ENCODE measurements at places on chromosomes 16 and 17.

GRCh38 chr17:41657936-41658335 lies 30.7 kb upstream of the EIF1 start:
- no peak for DNase-seq

GRCh38 chr16:4409081-4409932 lies 7.1 kb downstream of the CORO7 start:
- peak; percentile 46 for DNase-seq

DNA sequence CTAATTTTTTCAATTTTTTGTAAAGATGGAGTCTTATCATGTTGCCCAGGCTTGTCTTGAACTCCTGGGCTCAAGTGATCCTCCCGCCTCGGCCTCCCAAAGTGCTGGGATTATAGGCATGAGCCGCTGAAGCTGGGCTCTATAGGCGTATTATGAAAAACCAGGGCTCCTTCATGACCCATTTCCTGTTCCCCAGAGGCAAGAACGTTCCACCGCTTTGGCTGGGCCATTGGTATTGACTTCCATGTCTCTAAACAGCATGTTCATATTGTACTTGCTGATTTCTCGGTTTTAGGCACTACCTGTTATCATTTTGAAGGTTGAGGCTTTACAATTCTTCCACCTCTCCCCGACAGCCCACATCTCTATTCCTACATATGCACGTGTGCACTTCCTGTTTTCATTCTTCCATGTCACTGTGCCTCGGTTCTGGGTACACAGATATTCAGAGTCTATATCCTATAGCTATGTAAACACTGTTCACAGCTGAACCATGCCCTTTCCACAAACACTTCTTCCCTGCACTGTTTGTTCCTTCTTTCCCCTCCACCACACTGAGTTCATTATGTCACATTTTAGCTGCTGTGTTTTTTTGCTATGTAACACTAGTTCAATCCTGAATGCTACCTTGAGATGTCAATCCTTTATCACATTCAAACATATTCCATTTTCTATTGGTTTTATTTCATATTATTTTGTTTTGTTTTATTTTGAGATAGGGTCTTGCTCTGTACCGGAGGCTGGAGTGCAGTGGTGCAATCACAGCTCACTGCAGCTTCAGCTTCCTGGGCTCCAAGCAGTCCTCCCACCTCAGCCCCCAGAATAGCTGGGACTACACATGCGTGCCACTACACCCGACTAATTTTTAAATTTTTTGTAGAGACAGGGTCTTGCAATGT lies 16.8 kb upstream of the MAPK3 start:
- no peak for DNase-seq

DNA sequence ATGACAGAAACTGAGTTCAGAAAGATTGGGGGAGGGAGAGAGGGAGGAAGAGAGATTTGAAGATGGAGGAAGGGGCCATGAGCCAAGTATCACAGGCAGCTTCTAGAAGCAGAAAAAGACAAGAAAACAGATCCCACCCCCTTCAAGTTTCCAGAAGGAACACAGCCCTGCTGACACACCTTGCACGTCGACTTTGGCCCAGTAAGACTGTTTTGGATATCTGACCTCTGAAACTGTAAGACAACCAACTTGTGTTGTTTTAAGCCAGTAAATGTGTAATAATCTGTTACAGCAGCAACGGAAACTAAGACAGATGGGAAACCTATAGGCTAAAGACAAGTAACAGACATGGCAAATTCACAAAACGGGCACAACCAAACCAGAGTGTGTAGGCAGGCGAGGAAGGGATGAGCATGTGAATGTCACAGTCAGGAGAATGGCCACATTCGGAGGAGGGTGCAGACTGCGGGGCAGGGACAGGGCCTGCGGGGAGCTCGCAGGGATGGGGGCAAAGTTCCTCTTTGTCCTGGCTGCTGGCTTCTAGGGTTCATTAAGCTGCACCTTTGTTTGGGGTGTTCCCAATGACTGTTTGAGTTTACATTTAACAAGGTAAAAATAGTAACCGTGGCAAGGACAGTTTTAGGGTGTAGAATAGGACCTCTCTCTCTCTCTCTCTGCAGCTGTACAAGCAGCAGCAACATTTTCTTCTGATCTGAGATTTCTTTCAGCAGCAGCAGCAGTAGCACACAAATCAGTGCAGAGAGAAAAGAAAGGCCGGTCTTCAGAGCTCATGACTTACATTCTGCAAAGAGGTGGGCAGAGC lies 18.3 kb upstream of the ATP2C2 start:
- no peak for DNase-seq

DNA sequence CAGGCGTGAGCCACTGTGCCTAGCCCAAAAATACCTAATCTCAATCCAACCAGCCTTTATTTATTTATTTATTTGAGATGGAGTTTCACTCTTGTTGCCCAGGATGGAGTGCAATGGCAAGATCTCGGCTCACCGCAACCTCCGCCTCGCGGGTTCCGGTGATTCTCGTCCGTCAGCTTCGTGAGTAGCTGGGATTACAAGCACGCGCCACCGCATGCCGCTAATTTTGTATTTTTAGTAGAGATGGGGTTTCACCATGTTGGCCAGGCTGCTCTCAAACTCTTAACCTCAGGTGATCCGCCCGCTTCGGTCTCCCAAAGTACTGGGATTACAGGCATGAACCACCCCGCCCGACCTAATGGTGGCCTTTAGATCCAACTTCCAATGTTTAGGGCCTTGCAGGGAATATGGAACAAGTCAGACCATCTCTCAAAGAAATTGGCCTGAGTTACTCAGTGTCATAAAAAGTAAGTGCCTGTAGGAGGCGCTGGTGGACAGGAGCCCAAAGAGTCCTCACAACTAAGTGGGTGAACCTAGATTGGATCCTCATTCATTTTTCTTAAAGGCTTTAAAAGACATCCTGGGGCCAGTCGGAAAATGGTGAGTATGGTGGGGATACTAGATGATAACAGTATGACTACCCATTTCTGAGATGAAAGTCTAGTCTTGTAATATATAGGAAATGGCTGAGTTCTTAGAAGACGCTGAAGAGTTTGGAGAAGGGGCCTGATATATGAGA lies 4.6 kb downstream of the ZSCAN10 start:
- DNase-seq, result no peak

DNA sequence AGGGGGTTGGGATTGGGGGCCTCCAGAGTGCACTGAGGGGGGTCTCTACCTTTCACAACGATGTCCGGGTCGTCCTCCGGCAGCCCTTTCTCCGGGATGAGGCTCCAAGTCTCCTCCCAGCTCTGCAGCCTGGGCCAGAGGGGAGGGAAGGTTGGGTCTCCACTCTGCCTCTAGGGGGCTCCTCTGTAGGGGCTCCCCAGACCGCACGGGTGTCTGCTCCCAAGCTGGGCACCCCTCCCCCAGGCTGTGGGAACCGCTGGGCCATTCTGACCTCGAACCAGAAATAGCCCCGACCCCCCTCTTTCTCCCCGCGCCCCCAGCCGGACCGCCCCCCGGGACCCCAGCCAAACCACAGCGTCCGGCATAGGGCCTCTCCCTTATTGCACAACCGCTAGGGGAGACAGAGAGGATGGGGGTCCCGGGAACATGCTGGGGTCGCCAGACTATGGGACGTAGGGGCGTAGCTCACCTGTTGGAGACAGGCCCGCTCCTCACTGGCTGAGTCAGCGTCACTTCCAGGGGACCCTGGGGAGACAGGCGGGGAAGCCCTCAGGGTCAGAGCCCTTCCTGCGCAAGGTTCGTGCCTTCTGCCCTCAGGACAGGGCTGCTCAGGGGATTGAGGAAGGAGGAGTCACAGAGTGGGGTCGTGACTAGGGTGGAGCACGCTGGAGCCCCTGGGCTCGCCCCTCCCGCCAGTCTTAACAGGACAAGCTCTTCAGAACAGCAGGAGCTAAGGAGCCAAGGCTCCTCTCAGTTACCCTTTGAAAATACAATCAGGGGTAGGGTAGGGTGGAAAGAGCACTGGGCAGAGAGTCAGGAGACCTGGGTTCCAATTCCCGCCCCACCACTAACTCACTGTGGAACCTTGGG lies 2.7 kb downstream of the PLEKHH3 start:
- no peak for DNase-seq

DNA sequence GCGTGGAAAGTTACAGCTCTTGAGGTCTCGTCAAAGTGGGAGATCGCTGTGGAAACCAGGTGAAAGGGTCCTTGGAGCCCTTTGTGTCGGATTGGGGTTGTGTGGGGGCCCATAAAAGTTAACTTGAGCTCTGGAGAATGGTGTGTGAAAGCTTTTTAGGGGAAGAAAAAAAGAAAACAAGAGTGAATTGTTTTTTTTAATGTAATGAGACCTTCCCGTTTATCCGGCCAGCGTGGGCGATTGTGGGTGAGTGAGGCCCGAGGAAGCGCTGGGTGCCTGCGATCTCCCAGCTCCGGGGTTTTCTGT lies 150.6 kb downstream of the MSI2 start:
- no peak for DNase-seq

GRCh38 chr17:77153999-77154586 lies 13.3 kb downstream of the SEC14L1 start:
- DNase-seq, result no peak

GRCh38 chr16:65510850-65511249 lies 389.0 kb upstream of the CDH11 start:
- DNase-seq, result no peak

- no peak for DNase-seq
Measured at GRCh38 chr17:35080536-35080935, 17.0 kb upstream of the RFFL start.

DNA sequence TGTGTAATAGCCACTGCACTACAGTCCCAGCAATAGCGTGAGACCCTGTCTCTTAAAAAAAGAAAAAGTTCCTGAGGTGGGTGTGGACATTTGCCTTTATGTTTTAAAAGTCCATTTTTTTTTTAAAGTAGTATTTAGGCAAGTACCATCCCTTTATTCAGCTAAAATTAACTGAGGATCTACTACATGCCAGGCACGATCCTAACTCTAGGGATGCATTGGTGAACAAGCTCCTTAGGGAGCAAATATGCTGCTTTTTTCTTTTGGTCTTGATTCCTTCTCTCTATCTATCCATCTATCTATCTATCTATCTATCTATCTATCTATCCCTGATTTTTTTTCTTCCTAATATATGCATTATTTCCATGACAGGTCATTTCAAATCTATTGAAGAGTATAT lies 44.7 kb downstream of the CMTM3 start:
- no peak for DNase-seq

DNA sequence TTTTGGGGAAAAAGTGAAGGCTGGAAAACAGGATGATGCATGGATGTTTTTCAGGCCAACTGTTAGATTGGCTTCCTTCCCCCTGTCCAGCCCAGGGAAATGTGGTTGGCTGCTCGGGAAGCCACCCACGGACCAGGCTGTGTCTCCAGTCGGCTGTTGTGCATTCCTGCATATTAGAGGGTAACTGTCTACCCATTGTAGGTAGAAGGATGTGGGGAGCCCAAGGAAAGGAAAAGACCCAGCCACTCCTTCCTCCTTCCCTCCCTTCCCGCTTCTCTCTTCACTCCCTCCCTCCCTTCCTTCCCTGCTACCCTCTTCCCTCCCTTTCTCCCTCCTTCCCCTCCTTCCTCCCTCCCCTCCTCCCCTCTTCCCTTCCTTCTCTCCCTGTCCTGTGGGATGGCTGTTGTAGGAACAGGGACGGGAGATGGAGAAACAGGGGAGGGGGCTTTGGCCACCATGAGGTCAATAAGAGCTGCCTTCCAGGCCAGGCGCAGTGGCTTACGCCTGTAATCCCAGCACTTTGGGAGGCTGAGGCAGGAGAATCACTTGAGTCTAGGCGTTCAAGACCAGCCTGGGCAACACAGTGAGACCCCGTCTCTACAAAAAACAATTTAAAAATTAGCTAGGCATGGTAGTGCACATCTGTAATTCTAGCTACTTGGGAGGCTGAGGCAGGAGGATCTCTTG lies 16.9 kb downstream of the SYT17 start:
- DNase-seq, result no peak

GRCh38 chr16:66519482-66520373 lies 30.2 kb downstream of the TK2 start:
- DNase-seq, result no peak

- no peak for DNase-seq
Measured at GRCh38 chr17:66834919-66835454, at the start of gene CACNG5. CACNG5 (plus strand) TSS chr17:66835117; CDS start chr17:66877333, 42,216 bp downstream.

GRCh38 chr17:78325076-78325687 lies 34.7 kb downstream of the SOCS3 start:
- DNase-seq, result no peak

GRCh38 chr16:85288869-85289660 lies 176.8 kb upstream of the CIBAR2 start:
- no peak for DNase-seq

DNA sequence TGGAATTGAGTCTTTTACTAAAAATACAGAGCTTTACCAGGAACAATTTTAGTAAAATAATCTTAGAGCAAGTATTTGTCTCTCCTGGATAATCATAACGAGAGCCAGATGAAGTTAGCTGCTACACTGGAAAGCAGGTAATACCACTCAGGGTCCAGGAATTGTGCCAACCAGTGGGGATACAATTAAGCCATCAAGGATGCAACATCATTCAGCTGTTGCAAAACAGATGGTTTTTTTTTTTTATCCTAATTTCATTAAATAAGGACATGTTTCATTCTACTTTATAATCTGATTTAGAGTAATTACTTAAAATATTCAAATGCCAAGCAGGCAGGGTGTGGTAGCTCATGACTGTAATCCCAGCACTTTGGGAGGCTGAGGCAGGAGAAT lies 10.2 kb downstream of the MMD start:
- DNase-seq, result no peak

- no peak for DNase-seq
Measured at GRCh38 chr17:9322326-9322725, 253.3 kb downstream of the STX8 start.

DNA sequence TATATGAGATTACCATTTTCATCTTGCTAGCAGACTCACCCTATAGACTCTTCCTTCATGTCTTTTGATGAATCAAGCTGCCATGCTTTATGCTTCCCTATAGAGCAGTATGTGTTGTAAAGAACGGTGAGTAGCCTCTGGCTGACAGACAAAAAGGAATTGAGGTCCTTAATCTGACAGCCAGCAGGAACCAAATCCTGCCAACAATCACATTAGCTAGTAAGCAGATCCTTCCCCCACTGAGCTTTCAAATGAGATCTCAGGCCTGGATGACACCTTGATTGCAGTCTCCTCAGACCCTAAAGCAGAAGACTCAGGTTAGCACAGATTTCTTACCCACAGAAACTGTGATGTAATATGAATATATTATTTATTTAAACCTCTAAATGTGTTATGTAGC lies 577.0 kb downstream of the CDH11 start:
- DNase-seq, result no peak

DNA sequence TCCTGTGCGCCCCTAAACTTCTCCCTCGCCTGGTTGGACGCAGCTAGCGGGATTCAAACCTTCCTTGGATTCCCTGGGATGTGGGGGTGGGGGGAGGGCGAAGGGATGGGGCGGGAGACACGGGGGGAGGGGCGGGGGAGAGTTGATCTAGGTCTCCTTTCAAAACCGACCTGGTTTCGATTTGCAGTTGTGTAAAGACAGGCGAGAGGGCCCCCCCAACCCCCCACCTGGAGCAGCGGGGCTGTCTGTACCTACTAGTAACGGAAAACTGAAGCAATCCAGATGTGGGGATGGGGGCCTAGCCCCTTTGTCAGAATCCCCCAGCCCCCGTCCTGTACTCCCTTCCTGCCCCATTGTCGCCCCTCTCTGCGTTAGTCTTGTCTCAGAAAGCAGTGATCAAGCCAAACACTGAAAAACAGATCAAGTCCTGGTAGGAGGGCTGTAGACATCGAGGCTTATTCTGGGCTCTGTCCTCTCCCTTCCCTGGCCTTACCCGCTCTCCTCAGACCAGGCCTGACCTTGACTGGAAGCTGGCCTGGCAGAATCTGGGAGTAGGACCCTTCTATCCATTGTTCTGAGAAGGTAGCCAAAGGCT lies 902 bp downstream of the DLX4 start:
- DNase-seq, result no peak
